NCI-H226 (cell line): ENCODE measurements at places on chromosomes 2 and 18.

DNA sequence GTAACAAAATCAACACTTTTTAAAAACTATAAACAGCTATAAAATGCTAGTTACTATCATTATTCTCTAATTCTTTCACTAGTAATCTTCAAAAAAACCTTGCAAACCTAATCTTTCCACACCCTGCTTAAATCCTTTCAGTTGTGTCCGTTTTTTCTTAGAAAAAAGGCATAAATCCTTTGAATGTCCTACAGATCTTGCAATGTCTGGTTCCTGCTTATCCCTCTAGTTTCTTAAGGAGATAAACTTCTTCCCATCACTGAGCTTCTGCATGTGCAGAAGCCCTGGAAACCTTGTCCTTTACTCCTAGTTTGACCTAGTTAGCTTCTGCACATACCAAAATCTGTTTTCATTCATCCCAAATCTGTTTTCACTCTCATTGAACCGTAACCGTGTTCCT lies 1.3 kb upstream of the PNO1 start:
- no peak for DNase-seq

GRCh38 chr2:28534817-28535216 lies 39.0 kb downstream of the PLB1 start:
- no peak for DNase-seq

DNA sequence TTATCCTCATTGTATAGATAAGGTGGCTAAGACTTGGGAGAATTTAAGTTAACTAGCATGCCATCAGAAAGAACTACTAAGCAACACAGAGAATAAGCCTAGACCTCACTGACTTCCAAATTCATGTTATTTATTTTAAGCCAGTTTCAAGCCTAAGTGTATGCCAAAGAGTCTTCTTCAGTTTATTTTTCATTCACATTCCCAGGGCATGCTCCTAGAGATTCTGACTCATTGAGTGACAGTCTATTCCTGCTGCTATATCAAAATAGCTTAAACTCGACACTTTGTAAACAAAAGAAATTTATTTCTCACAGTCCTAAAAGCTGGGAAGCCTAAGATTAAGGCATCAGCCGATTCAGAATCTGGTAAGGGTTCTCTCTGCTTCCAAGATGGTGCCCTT lies 467.1 kb downstream of the MBD2 start:
- DNase-seq, result no peak

DNA sequence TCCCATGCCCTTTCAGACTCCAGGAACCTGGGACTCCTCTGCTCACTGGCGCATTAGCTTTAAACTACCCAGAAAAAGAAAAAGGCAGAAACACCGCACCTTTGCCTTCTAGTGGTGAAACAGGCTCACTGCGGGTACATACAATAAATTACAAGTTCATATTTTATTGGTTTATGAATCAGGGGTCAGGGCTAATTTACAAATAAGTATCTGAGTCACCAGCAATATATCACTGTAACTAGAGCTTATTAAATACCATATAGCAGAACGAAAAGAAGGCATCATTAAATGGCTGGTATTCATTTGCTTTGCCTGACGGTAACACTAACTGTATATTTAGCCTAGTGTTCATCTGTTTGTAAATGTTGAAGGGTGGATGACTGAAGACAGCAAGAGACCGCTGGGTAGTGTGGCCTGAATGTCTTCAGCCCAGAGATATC lies 26.9 kb upstream of the DTNB start:
- peak; percentile 16 for DNase-seq

DNA sequence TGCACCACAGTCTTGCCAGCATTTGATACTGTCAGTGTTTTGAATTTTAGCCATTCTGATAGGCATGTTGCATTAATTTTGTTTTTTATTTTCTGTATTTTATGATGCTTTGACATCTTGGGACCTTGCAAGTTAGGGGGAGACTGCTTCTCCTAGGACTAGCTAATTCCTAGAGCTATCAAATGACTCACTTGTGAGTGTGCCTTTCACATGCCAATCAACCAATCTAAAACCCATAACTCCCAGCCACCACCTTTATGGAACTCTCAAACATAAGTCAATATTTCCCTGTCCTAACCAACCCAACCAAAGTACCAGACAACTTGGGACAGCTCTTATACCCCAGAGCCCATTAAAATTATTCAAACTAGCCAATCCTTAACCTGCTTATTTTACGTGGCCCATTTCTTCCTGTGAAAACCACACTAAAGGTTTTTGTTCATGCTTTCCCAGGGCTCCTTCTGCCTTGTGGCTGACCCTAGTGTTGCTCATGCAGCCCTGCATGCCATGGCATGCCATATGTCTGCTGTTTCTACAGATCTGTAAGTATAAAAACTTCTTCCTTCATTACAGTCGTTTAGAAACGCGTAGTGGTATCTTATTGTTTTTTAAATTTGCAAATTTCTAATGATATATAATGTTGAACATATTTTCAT lies 230.1 kb downstream of the GPD2 start:
- DNase-seq, result no peak

DNA sequence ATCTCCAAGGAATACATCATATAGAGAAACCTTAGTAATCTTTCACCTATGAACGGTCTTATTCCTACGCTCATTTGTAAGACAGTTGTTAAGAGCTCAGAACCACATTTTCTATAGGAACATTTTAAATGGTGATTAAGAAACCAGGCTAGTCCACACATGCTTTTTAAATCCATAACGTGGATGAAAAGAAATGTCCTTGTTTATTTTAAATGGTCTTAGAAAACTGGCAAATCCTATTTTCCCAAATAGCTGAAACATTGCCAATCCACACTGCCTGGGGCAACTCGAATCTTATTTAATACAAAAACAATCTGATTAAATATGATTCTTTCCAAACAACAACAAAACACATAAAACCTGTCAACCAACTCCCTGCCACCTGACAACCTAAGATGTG lies 23.7 kb downstream of the METTL8 start:
- DNase-seq, result no peak

- DNase-seq, result no peak
These were observed 1322.0 kb downstream of the LRP1B start for GRCh38 chr2:140808820-140809219.

- DNase-seq, result no peak
These were observed 247.5 kb downstream of the TFCP2L1 start for GRCh38 chr2:121037480-121037879.

DNA sequence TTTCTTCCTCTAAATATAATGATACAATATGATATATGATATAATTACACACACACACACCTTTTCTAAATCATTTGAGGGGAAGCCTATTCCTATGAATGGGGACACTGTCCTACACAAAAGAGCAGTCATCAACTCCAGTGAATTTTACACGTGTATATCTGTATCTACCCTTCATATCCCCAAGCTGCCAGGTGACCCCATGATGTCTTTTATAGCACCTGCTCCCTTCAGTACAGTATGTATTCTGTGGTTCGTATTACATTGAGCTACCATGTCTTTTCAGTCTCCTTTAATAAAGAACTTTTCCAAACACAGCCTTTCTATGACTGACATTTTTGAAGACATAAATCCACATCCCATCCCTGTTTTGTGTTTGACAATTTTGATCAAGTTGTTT lies 19.0 kb downstream of the TBC1D8 start:
- no peak for DNase-seq

DNA sequence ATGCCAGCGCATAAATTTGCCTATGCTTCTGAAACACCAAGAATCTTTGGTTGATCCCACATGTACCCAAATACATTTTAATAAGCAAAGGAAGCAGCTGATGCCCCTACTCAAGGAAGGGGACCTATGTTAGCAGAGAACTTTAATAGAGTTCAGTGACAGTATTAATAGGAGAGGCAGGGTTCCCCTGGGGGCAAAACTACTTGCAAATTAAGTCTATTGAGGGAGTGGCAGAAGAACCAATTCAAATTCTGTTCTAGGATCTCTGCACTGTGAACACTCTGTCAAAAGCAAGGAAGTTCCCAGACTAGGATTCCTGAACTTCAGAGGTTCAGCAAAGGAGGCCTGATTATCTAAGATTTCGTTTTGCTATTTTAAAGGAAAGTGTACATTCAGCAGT lies 47.5 kb downstream of the EPB41L3 start:
- DNase-seq, result no peak

DNA sequence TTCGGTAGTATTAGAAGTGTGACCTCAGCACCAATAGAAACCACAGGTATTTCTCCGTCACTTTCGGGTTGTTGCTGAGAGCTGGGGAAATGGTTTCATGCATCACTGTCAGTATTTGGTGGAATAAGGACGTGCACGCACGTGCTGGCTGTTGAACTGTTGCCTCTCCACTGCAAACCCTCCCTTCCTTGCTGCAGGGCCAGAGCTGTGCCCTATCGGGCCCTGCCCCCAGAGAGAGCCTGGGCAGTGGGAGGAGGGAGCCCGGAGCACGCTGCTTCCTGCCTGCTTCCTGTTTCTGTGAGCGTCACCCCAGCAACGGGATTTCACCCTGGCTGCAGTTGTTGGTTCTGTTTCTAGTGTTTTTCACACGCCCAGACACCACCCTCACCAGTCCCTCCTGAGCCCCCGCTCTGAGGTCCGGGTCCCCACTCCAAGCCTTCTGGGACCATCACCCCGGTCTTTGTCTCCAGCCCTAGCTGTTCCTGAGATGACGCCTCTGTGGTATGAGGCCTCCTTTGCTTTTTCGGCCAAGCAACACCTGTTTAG lies 47.4 kb downstream of the LRRFIP1 start:
- DNase-seq, result peak; percentile 96

- DNase-seq, result no peak
These were observed 24.0 kb downstream of the CFAP210 start for GRCh38 chr2:169670215-169670651.

GRCh38 chr2:151138507-151138906 lies 123.2 kb downstream of the RBM43 start:
- DNase-seq, result no peak

- DNase-seq, result no peak
These were observed 415.3 kb downstream of the HRH4 start for GRCh38 chr18:24875777-24876176.

DNA sequence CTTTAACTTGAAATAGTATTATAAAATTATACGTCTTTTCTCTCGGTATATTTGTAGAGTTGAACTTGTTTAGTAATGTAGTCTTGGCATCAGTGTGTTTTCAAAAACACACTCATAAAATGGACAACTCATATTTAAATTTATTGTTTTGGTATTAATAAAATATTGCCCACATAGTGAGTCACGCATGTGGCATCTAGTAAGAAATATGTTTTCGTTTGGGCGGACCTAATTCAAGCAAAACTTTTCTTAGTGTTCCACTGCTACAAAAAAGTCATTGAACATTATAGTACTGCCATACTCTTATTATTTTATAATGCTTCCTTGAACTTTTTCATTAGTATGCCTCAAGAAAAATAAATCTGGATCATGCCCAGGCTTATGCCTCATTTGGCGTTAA lies 31.1 kb upstream of the FAM237A start:
- no peak for DNase-seq
